NCI-H69 (cell line): ENCODE measurements at places on chromosomes 4 and X.
A peak's percentile ranks its signal among the peaks of the same experiment; 100 is the strongest.

DNA sequence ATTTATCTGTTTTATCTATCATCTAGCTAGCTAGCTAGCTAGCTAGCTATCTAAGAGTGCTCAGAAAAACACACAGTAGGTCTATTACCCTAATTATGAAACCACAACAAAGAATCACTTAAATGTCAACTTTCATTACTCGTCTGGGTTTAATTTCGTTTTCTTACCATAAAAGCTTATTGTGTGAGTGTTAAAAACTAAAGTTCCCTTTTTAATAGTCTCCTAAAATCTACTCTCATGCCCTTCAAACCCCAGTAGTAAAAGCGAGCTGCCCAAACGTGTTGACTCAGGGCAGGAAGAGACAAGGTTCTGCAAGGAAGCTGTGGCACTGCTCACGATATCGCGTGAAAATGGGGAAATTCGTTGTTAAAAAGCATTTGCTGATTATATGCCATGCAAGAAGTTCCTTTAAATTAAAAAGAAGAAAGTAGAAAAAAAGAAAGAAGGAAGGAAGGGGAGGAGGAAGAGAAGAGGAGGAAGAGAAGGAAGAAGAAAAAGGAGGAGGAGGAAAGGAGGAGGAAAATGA, 595 bp downstream of the MBNL3 start:
- peak; percentile 16 for DNase-seq

DNA sequence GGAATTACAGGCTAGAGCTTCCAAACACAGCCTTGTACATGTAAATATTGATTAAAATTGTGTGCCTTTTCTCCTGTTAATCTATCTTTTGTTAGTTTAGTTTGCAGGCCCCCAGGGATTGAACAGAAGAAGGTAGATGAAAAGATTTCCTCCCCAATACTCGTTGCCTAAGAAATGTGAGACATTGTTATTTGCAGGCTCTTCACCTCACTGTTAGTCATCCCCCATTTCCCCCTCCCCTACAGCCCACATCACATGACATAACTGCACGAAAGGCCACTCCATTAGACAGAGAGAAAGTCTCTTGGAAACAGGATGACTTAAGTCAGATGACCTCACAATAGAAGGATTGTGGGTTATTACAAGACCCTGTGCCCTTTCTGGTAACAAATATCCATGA, 13.3 kb upstream of the MID1 start:
- peak; percentile 59 for DNase-seq

GRCh38 chr4:48653217-48654014, 126.7 kb downstream of the FRYL start:
- DNase-seq: no peak

- no peak for DNase-seq
Measured at GRCh38 chr4:79588679-79589078, 180.7 kb upstream of the GK2 start.

GRCh38 chrX:124358800-124359383, 12.5 kb downstream of the SH2D1A start:
- DNase-seq: no peak

GRCh38 chrX:86148594-86148993, 343 bp downstream of the DACH2 start:
- no peak for DNase-seq

GRCh38 chr4:10005632-10006031, 15.7 kb downstream of the SLC2A9 start:
- no peak for DNase-seq

GRCh38 chr4:21034728-21035127, 334.5 kb downstream of the PACRGL start:
- DNase-seq: peak; percentile 0

- peak; percentile 59 for DNase-seq
Measured at GRCh38 chrX:38260231-38260630, 39.6 kb upstream of the SRPX start.

DNA sequence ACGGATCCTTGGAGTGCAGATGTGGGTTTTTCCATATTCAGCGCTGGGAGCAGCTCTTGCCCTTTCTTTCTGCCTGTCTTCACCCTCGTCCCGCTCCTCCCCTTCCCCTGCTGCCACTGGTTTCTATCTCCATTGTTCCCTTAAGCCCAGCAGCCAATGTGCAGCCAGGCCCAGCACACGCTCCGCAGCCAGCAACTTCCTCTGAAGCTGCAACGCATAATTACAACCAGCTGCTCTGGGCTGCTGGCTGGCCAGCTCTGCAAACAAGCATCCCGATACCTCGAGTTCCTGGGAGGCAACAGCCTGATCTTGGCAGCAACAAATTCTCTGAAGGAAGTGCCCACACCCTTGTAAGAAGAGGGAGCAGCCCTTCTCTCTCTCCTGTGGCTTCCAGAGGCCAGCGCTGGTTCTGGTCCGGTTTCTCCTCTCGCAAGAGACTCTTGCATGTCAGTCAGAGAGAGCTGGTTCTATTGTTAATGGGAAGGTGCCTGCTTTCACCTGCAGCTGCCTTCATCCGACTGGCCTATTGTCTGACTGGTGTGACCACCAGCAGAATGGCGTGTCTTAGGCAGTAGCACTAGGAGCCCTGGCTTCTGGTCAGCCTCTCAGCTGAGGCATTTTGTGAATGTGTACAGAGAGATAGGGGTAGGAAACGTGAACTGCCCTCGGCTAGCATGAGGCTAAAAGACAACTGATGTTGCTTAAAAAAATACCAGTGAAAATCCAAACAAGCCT, 83.8 kb upstream of the MAML3 start:
- DNase-seq: peak; percentile 97

- DNase-seq: no peak
Measured at GRCh38 chr4:23934915-23935314, 45.1 kb upstream of the PPARGC1A start.

GRCh38 chrX:65532016-65532415, 2.6 kb downstream of the LAS1L start:
- DNase-seq: no peak

GRCh38 chrX:14309431-14309830, 219.9 kb upstream of the GLRA2 start:
- no peak for DNase-seq

DNA sequence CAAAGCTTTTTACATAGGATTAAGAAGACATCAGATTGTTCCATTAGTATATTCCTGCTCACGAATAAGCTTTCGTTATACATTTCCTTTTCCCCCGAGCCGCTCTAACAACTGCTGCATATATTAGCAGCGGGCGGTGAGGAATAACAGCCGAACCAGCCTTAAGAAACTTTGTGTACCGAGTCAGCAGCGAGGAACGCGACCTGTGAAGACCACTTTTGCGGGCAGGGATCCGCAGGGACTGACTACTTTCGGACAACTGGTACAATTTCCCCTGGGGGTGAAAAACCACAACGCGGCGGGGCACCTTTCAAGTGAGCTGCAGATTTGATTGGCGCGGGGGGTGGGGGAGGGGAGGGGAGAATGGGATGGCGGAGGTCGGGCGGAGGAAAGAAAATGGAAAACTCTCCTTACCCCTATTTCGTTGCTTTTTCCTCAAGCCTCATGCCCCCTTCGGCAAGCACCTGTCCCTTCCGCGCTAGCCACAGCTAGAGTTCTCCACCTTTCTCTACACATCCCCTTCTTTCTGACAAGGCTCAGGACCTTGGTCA, 5.9 kb upstream of the PITX2 start:
- no peak for DNase-seq

DNA sequence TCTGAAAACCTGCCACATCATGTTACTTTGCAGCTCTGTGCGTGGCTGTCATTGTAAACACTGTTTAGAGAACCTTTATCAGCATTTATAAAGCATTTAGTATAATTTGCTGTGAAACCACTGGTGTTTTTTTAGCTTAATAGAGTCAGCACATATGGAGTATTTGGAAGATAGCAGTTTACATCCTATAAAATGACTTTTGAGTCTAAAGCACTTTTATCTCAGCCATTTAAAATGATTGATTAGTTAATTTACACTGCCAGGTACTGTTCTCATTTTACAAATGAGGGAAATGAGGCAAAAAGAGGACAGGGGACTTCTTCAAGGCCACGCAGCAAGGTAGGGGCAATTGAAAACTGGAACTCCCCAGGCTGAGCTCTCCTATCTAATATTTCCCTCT, 181.7 kb downstream of the FRMPD4 start:
- DNase-seq: peak; percentile 43

DNA sequence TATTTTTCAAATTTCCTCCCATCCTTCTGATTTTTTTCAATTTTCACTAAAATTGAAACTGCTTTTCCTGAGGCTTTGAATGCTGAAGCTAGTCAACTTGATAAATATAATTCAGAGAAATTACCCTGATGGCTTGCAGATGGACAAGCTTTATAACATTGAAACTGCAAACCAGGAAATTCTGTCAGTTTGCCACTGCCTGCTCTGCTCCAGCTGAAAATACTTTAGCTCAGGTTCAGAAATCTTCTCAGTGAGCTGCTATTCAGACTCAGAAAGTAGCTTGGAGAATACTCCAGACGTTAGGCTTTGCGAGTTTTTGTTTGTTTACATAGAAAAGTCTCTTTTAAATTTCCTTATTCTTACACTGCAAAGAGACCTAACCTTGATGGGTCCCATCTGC, 1574.7 kb downstream of the STIM2 start:
- no peak for DNase-seq

- DNase-seq: no peak
Measured at GRCh38 chr4:104815665-104816064, 321.0 kb upstream of the CXXC4 start.

- DNase-seq: peak; percentile 68
Measured at GRCh38 chr4:110196871-110197528, 1.4 kb downstream of the ELOVL6 start.

DNA sequence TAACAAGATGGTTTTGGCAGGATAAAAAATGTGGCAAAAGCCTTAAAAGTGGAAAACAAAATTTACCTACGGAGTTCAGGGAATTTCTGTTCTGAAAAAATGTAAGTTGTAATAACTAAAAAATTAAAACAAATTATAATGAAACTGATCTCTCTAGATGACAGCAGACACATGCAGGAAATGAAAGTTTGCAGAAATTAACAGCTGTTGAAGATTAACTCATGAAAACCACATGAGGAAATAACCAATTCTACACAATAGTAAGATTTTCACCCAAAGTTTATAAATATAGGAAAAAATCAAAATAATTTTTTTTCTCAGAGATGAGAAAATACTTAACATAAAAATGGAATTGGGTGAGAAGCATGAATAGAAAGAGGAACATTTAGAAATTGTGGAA, 47.5 kb upstream of the UGT2B15 start:
- no peak for DNase-seq

- DNase-seq: no peak
Measured at GRCh38 chr4:73340917-73341316, 63.2 kb upstream of the ALB start.

- DNase-seq: no peak
Measured at GRCh38 chr4:47210828-47211227, 179.5 kb downstream of the GABRB1 start.

DNA sequence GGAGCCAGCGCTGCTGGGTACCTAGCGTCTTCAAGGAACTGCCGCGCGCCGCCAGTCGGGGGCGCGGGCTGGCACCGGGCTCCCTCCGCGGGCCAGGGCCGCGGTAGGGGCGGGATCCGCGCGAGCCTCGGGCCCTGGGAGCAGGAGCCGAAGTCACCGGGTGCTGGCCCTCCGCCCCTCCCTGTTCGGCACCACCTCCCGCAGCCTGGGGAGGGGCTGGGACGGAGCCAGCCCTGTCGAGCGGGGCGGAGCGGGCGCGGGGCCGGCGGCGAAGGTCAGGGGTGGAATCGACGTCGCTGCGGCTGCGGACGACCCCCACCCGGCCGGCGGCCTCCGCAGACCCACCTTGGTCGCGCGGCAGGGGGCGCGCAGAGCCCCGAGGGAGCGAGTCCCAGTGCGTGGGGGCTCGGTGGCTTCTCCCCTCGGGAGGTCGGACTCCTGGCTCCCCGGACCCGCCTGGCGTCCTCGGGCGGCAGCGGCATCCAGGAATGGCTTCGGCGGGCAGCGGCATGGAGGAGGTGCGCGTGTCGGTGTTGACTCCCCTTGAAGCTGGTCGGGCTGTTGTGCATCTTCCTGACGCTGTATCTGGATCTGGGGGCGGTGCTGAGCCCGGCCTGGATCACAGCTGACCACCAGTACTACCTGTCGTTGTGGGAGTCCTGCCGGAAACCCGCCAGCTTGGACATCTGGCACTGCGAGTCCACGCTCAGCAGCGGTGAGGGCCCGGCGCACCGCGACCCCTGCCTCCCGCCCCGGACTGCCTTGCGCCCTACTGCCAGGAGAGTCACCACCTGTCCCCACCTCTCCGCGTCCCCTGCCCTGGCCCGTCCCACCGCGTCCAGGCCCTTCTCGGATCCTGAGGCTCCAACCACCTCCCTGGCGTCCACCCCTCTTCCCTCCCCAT, 50.5 kb upstream of the FAM47C start:
- DNase-seq: no peak

- DNase-seq: no peak
Measured at GRCh38 chr4:167431371-167431770, 197.1 kb upstream of the SPOCK3 start.

GRCh38 chr4:138892483-138893407, 122.8 kb upstream of the NOCT start:
- no peak for DNase-seq

DNA sequence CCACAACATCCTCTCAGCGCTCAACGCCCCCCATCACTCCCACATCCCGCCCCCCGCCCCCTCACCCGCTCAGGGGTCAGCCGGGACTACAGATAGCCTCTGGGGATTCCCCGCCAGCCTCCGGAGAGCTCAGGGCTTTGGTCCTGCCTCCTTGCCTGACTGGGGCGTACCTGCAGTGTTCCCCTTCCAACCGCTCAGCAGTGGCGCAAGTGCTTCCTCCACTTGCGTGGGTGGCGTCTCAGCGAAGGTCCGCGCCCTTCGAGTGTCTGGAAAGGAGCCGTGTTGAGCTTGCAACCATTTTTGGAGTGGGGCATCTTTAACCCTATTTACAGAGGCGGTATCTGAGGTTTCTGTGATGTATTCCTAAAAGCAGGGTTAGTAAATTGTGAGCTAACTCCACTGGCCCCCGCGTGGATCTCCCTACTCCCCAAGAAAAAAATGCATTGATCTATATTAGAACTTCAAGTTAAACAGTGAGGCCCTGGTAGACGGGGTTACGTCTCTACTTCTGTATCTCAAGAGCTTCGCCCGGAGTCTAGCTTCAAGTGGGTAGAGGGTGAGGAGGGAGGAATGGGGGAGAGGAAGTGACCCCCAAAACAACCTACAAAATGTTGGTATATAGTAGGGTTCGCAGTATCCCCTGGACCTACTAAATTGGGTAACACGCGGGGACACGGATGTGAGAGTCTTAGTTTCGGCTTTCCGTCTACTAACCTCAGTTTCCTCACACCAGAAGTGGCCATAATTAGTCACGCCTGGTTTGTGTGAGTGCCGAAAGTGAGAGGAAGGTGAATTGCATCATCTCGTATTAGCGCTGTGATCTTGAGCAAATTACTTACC, 16.1 kb downstream of the NKX3-2 start:
- peak; percentile 60 for DNase-seq

GRCh38 chr4:137621056-137621455, 88.8 kb upstream of the PCDH18 start:
- DNase-seq: peak; percentile 94

- DNase-seq: no peak
Measured at GRCh38 chr4:32268863-32269262, 1548.7 kb downstream of the PCDH7 start.

DNA sequence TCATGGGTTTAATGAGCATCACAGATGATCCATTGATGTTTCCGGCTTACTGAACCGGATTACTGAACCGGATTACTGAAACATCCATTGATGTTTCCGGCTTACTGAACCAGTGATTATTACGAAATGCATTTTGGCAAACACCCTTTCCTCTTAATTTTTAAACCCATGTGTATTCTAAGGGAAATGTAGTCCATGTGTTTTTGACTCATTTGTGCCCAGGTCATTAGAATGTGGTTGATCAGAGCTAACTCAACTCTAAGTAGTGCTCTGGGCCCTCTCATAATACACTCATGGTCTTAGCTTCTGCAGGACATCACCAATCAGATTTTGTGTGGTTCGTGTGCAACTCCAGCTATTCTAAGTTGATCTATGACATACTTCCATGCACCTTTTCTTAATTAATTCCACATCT, 141.6 kb downstream of the SPATA18 start:
- DNase-seq: no peak
